ENCODE measurements at places on chromosomes 5 and 9.

GRCh38 chr5:6418679-6419276, 29.9 kb upstream of the UBE2QL1 start:
- DNase-seq = no peak

GRCh38 chr5:82137205-82137604, 140.9 kb downstream of the RPS23 start:
- DNase-seq = no peak

DNA sequence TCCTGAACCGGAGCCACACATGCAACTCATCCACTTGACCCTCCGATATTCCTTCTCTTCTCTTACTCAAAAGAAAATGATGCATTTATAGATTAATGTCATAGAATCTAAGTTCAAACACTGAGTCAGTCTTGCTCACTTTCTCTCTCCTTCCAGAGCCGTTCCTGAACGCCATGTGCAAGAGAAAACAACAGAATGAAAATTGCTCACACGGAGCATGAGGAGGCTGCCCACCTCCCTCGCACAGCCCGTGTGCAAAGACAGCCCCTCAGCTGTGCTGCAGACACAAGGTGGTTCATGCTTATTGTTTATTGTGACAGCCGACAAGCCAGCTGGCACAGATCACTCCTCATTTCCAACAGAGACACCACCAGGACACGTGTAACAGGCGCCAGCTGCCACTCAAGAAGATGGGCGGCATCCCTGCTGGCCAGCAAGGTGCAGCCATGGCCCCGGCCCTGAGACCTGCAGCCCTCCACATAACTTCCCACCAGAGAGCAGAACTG, 290.8 kb downstream of the GLIS3 start:
- no peak for DNase-seq

GRCh38 chr5:111776913-111777781, 20.2 kb upstream of the NREP start:
- no peak for DNase-seq

- DNase-seq = no peak
Observed at GRCh38 chr9:70600506-70600905, 186.0 kb upstream of the KLF9 start.

GRCh38 chr9:95613670-95614069, 96.9 kb upstream of the PTCH1 start:
- DNase-seq = no peak
